CD8-positive, alpha-beta memory T cell (primary cell): ENCODE measurements at places on chromosomes 12 and 14.

DNA sequence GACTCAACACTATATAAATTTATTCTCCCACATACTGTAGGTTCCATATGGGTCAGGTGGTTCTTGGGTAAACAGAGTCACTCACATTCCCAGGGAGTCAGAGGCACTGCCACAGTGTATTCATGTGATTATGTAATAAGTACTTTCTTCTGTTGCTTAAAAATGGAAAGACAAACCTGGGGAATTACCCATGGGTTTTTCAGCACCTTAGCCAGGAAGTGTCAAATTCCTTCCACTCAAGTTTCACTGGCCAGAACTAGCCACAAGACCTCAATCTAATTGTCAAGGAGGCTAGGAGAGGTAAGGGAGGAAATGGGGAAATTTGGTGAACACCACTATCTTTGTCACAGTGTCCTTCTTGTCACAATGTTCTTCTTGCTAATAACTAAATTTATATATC, 333.2 kb upstream of the MDGA2 start:
- no peak for DNase-seq
- no peaks in the 10 kb centered on the region for H3K27me3 ChIP-seq
- H3K27ac ChIP-seq, result no peak overlapping the region
- no peaks in the 10 kb centered on the region for H3K4me1 ChIP-seq
- H3K36me3 ChIP-seq, result no peaks in the 10 kb centered on the region

- no peak overlapping the region for H3K4me3 ChIP-seq
- no peak overlapping the region for H3K27ac ChIP-seq
- H3K4me1 ChIP-seq, result no peaks in the 10 kb centered on the region
- no peaks in the 10 kb centered on the region for H3K27me3 ChIP-seq
These were observed 1019.2 kb downstream of the AACS start for GRCh38 chr12:126084480-126084879.

- H3K36me3 ChIP-seq, result peaks cover 72% of the 10 kb centered on the region
- H3K27me3 ChIP-seq, result no peaks in the 10 kb centered on the region
- no peak overlapping the region for H3K27ac ChIP-seq
These were observed 18.6 kb downstream of the KMT2D start for GRCh38 chr12:49041881-49042484.

GRCh38 chr12:111327474-111327873, 41.4 kb downstream of the PHETA1 start:
- no peak for DNase-seq
- no peaks in the 10 kb centered on the region for H3K27me3 ChIP-seq
- no peak overlapping the region for H3K4me3 ChIP-seq
- no peaks in the 10 kb centered on the region for H3K4me1 ChIP-seq
- H3K27ac ChIP-seq, result no peak overlapping the region

DNA sequence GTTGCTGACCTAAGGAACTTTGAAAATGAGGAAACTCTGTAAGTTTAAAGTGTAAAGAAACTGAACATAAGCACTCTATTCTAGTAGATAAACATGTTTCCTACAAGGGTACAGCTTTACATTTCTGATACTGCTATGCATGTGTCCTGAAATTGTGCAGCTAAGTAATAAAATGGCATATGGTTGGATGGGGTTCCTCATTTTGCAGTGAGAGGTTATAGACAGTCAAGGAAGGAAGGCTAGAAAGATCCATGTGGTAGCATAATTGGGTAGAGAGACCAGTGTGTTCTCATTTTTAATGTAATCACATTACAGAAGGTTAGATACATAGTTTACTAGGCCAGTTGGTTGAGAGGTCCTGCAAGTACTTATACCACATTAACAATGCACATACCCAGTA, 477.0 kb downstream of the TMEM121 start:
- H3K36me3 ChIP-seq, result no peaks in the 10 kb centered on the region
- H3K27ac ChIP-seq, result no peak overlapping the region
- no peak for DNase-seq
- H3K4me3 ChIP-seq, result no peak overlapping the region
- H3K27me3 ChIP-seq, result no peaks in the 10 kb centered on the region
